ENCODE measurements at places on chromosomes 5 and 9. TPM values are rescaled to one million over a fixed set of nuclear protein-coding genes. Genes with fewer than 3 reads are reported as not detected.

SLC34A3 gene
- total RNA-seq: not detected

PCDHA11 gene
- total RNA-seq: 6.8 TPM

CKMT2 gene
- 19.0 TPM for total RNA-seq

PCDHB15 gene
- total RNA-seq: 18.0 TPM

Measured in dorsolateral prefrontal cortex (tissue), 122 donors.